Activated naive CD8-positive, alpha-beta T cell treated with anti-CD3 and anti-CD28 coated beads, Interleukin-2, amount 10 ng/mL, durations not matched to agents 7 days and 5 days (primary cell): ENCODE measurements at places on chromosomes 7 and 10. TPM values are rescaled to one million over a fixed set of nuclear protein-coding genes. Genes with fewer than 3 reads are reported as not detected.

The PLAC9 gene
- total RNA-seq, result not detected

- no peak for DNase-seq
Observed at GRCh38 chr10:113651021-113651420, 12.8 kb downstream of the NRAP start.

The NEURL1 gene
- total RNA-seq, result 1.6 TPM

GRCh38 chr7:135898226-135898625, 78.9 kb downstream of the MTPN start:
- DNase-seq, result no peak

The TEX36 gene
- not detected for total RNA-seq

- DNase-seq, result no peak
Observed at GRCh38 chr10:93462881-93463280, 19.3 kb downstream of the MYOF start.
